ENCODE measurements at places on chromosomes 6 and 20.
A peak's percentile ranks its signal among the peaks of the same experiment; 100 is the strongest.

- H3K27me3 ChIP-seq: no peaks in the 10 kb centered on the region
- peaks cover 53% of the 10 kb centered on the region for H3K4me1 ChIP-seq
- DNase-seq: no peak
Measured at GRCh38 chr6:40806256-40806864, 219.2 kb upstream of the LRFN2 start.

DNA sequence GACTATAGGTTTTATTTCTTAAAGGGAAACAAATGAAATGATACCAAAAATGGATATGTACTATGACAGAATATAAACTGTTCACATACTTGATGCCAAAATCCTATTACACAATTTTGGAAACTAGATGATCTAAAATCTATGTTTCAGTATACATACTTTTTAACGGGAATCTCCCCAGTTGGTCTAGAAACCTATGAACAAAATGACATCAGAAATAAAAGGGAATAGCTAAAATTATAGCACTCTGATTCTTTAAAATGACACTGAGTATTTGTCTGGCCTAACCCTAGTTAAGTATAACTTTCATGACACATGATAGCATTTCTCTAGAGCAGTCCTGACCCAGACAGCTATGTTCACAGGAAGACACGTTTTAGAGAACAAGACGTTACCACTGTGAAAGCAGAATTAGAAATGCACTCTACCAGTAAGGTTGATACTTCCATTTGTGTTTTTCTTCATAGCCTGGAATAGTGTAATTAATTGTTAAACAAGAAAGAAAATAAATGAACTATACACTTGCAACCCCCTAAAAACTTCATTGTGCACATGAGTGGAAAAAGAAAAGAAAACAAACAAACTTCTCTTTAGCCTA, 3.3 kb downstream of the OSER1 start:
- no peak for DNase-seq
- peaks cover 14% of the 10 kb centered on the region for H3K36me3 ChIP-seq
- H3K4me1 ChIP-seq: peaks cover 59% of the 10 kb centered on the region
- peak overlapping the region; percentile 37 for H3K27ac ChIP-seq
- H3K27me3 ChIP-seq: no peaks in the 10 kb centered on the region

- H3K27me3 ChIP-seq: peaks cover 14% of the 10 kb centered on the region
- DNase-seq: no peak
- no peaks in the 10 kb centered on the region for H3K36me3 ChIP-seq
- no peak overlapping the region for H3K4me3 ChIP-seq
- no peak overlapping the region for H3K27ac ChIP-seq
Measured at GRCh38 chr20:63056236-63057170, 49.7 kb upstream of the BHLHE23 start.

DNA sequence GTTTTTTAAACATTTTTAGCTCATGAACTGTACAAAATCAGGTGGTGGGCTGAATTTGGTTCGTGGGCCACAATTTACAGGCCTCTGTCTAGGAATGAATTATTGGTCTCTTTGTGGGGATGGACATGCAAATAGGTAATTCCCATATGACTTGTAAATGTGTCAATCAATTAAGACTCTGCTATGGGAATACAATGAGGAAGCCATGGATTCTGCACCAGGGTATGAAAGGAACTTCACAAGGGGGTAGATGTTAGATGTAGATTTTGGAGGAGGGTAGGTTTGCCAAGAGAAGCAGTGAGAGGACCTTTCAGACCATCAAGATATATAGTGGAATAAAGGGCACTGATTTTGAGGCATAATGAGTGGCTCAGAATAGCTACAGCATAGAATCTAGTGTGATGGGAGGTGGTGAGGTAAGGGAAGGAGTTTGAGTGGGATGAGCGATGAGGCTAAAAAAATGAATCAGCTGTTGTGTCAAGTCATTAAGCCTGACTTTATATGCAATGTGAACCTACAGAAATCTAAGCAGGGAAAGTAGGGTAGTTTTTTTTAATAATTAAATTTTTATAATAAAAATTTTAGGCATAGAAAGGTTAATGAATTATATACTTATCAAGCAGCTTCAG, 32.6 kb upstream of the RNF182 start:
- H3K4me1 ChIP-seq: no peaks in the 10 kb centered on the region
- H3K27ac ChIP-seq: no peak overlapping the region
- DNase-seq: no peak
- no peaks in the 10 kb centered on the region for H3K36me3 ChIP-seq
- H3K27me3 ChIP-seq: peaks cover 5% of the 10 kb centered on the region
- H3K4me3 ChIP-seq: no peak overlapping the region

DNA sequence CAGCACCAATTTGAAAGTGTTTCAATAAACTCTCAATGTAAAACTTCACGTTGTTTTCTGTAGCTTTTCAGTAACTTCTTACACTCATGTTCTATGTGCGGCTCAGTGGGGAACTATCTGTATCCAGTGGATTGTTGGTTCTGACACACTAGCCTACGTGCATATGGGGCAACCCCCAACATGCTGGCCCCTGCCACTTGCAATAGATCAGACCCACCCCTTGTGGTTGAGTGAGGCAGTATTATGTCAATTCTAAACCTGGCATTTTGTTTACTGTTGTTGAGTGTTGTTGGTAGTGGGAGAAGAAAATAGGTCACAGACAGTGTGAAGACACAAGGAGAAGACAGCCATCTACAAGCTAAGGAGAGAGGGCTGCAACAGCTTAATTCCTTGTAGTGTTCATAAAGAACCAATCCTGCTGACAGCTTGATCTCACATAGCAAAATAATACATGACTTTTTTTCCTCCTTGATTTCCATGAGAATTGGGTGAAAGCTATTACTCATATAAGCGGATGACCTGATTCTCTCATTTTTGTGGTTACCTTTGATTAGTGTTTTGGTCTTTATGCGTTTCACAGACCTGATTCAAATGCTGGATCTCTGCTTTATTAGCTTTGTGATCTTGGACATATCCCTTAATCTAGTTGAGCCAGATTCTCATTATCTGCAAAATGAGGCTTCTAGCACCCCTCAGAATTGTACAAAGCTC, 320.4 kb downstream of the LAMA2 start:
- H3K27ac ChIP-seq: no peak overlapping the region
- no peak overlapping the region for H3K4me3 ChIP-seq
- DNase-seq: no peak
- no peaks in the 10 kb centered on the region for H3K36me3 ChIP-seq
- H3K27me3 ChIP-seq: no peaks in the 10 kb centered on the region
- H3K4me1 ChIP-seq: no peaks in the 10 kb centered on the region

All from stimulated activated naive B cell treated with anti-CD40 and anti-IgM and Interleukin-4, amounts not matched to agents 10 μg/mL and 1 μg/mL and 100 μg/mL, for 72 hours (primary cell).